ENCODE measurements at places on chromosomes 1 and 21. TPM values are rescaled to one million over a fixed set of nuclear protein-coding genes. Genes with fewer than 3 reads are reported as not detected.

GRIK3 gene
- total RNA-seq: not detected

DLGAP3 gene
- 0.18 TPM for total RNA-seq

SMIM1 gene
- not detected for total RNA-seq

CRYBG2 gene
- total RNA-seq: 12.7 TPM

OR2T29 gene
- not detected for total RNA-seq

TCEA3 gene
- total RNA-seq: 67.6 TPM

KRTAP19-1 gene
- total RNA-seq: not detected

OR2G6 gene
- total RNA-seq: not detected

HHIPL2 gene
- total RNA-seq: not detected

HRNR gene
- not detected for total RNA-seq

KRTAP12-2 gene
- not detected for total RNA-seq

S100A7 gene
- not detected for total RNA-seq

FYB2 gene
- not detected for total RNA-seq

FCRL4 gene
- total RNA-seq: not detected

FOXJ3 gene
- 33.9 TPM for total RNA-seq

INSRR gene
- total RNA-seq: 0.18 TPM

KCNJ9 gene
- not detected for total RNA-seq

TRIM46 gene
- 5.4 TPM for total RNA-seq

MYBPH gene
- not detected for total RNA-seq

ADAR gene
- total RNA-seq: 35.6 TPM

KRTAP21-2 gene
- not detected for total RNA-seq

SYT14 gene
- total RNA-seq: 1.1 TPM

LPAR3 gene
- total RNA-seq: not detected

SERPINC1 gene
- total RNA-seq: not detected

SELENON gene
- 1.7 TPM for total RNA-seq

DNAJC6 gene
- under 0.01 TPM for total RNA-seq

MATN1 gene
- 1.7 TPM for total RNA-seq

FABP3 gene
- total RNA-seq: 7.6 TPM

CNR2 gene
- total RNA-seq: not detected

POU3F1 gene
- not detected for total RNA-seq

ANKRD35 gene
- total RNA-seq: 1.7 TPM

BACE2 gene
- total RNA-seq: 46.6 TPM

CLCNKA gene
- 16.1 TPM for total RNA-seq

FCRLB gene
- not detected for total RNA-seq

LHX8 gene
- total RNA-seq: not detected

LCE3E gene
- not detected for total RNA-seq

LCE1C gene
- not detected for total RNA-seq

THEM5 gene
- not detected for total RNA-seq

SMPDL3B gene
- total RNA-seq: not detected

ANKRD65 gene
- total RNA-seq: 5.1 TPM

C1orf216 gene
- total RNA-seq: 40.8 TPM

IFNLR1 gene
- 0.45 TPM for total RNA-seq

FASLG gene
- total RNA-seq: not detected

CLCA1 gene
- 89.8 TPM for total RNA-seq

ASPM gene
- total RNA-seq: 7.6 TPM

LEPROT gene
- total RNA-seq: 9.3 TPM
